ENCODE measurements at places on chromosomes 6 and 20.

DNA sequence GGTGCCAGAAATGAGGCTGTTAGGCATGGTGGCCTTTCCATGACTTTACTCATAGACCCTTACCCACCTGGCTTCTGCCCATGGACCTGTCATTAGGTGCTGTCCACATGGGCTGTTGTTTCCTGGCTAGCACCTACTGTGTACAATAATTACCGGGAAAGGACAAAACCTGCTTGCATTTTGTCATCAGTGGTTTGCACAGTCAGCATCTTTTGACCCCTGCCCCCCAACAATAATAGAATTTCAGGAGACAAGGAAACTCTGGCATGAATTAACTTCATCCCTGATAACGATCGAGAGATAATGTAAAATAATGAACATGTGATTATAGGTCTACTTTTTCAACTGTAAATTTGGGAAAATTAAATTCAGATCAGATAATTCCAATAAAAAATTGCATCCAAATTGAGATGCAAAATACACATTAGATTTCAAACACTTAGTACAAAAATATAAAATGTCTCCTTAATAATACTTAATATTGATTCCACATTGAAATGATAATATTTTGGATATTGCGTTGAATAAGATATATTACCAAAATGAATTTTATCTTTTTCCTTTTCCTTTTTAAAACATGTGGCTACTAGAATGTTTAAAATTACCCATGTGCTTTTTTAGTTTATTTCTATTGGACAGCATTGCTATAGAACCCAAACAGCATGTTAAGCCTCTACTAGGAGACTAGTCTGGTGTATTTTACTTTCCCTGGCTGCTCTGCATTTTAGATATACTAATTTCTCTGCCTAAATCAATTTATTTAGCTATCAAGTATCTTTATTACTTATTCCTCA lies 12.4 kb downstream of the ANKRD66 start:
- no peaks in the 10 kb centered on the region for H3K27me3 ChIP-seq
- H3K27ac ChIP-seq = no peak overlapping the region
- no peaks in the 10 kb centered on the region for H3K36me3 ChIP-seq
- H3K4me1 ChIP-seq = no peaks in the 10 kb centered on the region
- no peak overlapping the region for H3K4me3 ChIP-seq
- DNase-seq = no peak

DNA sequence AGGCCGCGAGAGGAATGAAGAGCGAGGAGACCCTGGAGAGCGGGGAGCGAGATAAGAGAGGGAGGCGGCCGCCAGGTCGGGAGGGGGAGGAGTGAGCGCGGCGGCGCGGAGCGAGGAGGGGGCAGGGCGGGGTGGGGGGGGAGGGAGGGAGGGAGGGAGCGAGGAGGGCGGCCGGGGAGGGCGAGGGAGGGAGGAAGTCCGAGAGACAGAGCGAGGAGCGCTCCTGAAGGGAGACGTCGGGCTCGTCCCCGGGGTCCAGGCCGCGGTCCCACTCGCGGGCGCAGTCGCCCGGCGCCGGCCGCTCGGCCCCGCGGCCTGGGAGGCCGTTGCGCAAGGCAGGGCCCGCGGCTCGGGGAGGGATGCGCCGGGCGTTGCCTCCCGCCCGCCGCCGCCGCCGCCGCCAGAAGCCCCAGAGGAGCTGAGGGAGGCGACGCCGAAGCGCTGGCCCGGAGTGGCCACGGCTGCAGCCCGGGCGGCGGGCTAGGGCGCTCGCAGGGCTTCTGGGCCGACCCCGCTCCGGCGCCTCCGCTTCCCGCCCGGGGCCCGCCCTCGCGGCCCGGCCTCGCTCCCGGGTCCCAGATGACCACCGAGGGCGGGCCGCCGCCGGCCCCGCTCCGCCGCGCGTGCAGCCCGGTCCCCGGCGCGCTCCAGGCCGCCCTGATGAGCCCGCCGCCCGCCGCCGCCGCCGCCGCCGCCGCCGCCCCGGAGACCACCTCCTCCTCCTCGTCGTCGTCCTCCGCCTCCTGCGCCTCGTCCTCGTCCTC lies at the start of gene FOXF2:
TSS of gene FOXF2 (plus strand) at position 208 of the 764 bp plus-strand sequence. CDS start at position 580, 372 bp downstream.
- H3K4me3 ChIP-seq = peak within 1 kb of the TSS; percentile 78
- H3K27me3 ChIP-seq = no peaks in the 10 kb centered on the region
- H3K36me3 ChIP-seq = no peaks in the 10 kb centered on the region

- H3K4me3 ChIP-seq = no peak overlapping the region
- H3K27ac ChIP-seq = no peak overlapping the region
- no peaks in the 10 kb centered on the region for H3K27me3 ChIP-seq
- no peaks in the 10 kb centered on the region for H3K36me3 ChIP-seq
- no peaks in the 10 kb centered on the region for H3K4me1 ChIP-seq
These were observed 60.0 kb downstream of the SYCP2 start for GRCh38 chr20:59873409-59873808.

DNA sequence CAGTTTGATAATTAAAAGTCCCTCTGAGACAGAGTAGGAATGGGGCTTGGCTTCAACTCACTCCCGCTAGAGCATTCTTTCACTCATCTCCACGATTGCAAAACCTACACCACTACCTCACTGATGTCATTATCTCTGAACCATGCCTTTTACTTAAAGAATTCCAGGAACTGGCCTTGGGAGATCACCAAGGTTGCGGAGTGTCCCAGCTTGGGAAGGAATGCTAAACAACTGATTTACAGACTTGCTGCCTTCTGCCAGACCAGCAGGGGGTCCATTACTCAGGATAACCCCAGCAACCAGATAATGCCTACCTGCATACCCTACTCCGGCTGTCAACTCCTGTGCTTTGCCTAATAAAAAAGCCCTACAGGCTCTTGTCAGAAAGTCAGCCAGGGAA lies 102.2 kb upstream of the RALGAPA2 start:
- no peaks in the 10 kb centered on the region for H3K36me3 ChIP-seq
- DNase-seq = no peak
- H3K27me3 ChIP-seq = no peaks in the 10 kb centered on the region
- H3K4me3 ChIP-seq = no peak overlapping the region

- no peaks in the 10 kb centered on the region for H3K27me3 ChIP-seq
- H3K4me1 ChIP-seq = no peaks in the 10 kb centered on the region
- no peak overlapping the region for H3K4me3 ChIP-seq
- no peak overlapping the region for H3K27ac ChIP-seq
- no peaks in the 10 kb centered on the region for H3K36me3 ChIP-seq
These were observed 480.5 kb upstream of the NOX3 start for GRCh38 chr6:155936127-155936526.

DNA sequence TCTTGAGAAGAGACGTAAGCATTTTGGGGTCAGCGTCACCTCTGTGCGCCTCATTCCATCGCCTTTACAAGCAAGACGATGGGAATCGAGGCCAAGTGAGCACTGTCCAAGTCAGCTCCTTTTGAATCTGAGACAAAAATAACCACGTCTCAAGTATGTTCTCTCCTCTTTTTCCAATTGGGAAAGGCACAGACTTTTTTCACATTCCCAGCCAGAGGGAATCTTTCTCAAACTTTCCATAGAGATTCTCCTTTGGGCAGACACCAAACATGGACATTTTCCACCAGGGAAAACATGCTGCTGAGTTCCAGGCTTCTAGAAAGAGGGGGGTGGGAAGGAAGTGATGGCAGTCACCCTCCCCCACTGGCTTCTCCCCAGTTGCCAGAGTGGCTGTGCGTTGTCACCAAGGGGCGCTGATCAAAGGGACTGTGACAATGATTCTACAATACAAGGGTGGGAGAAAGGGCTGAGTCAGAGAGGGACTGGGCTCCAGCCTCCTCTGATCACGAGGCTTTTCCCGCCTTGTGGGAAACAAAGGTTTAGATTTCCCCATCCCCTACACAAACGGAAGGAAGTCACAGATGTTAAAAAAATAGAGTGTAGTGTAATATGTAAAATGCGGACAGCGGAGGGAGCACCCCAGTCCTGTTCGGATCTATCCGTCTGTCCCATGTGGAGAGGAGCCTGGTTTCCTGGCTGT lies 281.9 kb upstream of the RNF24 start:
- H3K36me3 ChIP-seq = no peaks in the 10 kb centered on the region
- H3K27ac ChIP-seq = peak overlapping the region; percentile 87
- no peaks in the 10 kb centered on the region for H3K27me3 ChIP-seq

- peak overlapping the region; percentile 61 for H3K4me3 ChIP-seq
- peak; percentile 80 for DNase-seq
- no peak overlapping the region for H3K27ac ChIP-seq
- no peaks in the 10 kb centered on the region for H3K4me1 ChIP-seq
- peaks cover 29% of the 10 kb centered on the region for H3K27me3 ChIP-seq
These were observed 9.0 kb upstream of the GRM4 start for GRCh38 chr6:34154668-34155447.

- no peaks in the 10 kb centered on the region for H3K36me3 ChIP-seq
- H3K4me1 ChIP-seq = peaks cover 7% of the 10 kb centered on the region
- no peak overlapping the region for H3K27ac ChIP-seq
- no peak overlapping the region for H3K4me3 ChIP-seq
These were observed 27.9 kb downstream of the SDCBP2 start for GRCh38 chr20:1301031-1301529.

GRCh38 chr6:20582586-20583443 lies 48.6 kb downstream of the CDKAL1 start:
- no peaks in the 10 kb centered on the region for H3K36me3 ChIP-seq
- no peak overlapping the region for H3K27ac ChIP-seq
- DNase-seq = no peak
- no peaks in the 10 kb centered on the region for H3K27me3 ChIP-seq

- no peaks in the 10 kb centered on the region for H3K4me1 ChIP-seq
- DNase-seq = no peak
- H3K36me3 ChIP-seq = no peaks in the 10 kb centered on the region
- H3K4me3 ChIP-seq = no peak overlapping the region
- H3K27me3 ChIP-seq = no peaks in the 10 kb centered on the region
These were observed 163.0 kb downstream of the TBX18 start for GRCh38 chr6:84601366-84601765.

- H3K27me3 ChIP-seq = peaks cover 11% of the 10 kb centered on the region
- no peak for DNase-seq
These were observed 4.9 kb downstream of the PREX1 start for GRCh38 chr20:48822879-48823385.

DNA sequence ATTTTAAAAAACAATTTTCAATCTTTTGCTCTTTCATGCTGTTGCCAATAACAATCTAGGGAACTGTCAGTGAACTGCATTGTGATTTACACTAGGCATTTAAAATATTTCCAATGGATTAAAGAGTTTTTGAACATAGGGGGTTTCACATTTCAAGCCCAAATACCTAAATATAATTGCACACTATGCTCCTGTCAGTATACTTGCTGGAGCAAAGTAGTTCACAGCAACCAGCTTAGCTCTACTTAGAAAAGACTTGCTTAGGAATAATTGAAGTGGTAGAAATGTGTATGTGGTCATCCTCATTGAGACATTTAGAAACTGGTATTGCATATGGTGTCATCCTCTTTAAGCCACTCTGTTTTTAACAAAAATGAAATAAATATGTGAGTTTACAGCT lies 41.7 kb upstream of the REV3L start:
- H3K27ac ChIP-seq = no peak overlapping the region
- no peak for DNase-seq
- H3K27me3 ChIP-seq = no peaks in the 10 kb centered on the region
- no peaks in the 10 kb centered on the region for H3K4me1 ChIP-seq
- H3K4me3 ChIP-seq = no peak overlapping the region

GRCh38 chr6:148757944-148758480 lies 11.2 kb downstream of the UST start:
- H3K27me3 ChIP-seq = no peaks in the 10 kb centered on the region
- H3K27ac ChIP-seq = no peak overlapping the region
- no peaks in the 10 kb centered on the region for H3K36me3 ChIP-seq
- peaks cover 43% of the 10 kb centered on the region for H3K4me1 ChIP-seq

GRCh38 chr6:112037783-112038216 lies 16.1 kb upstream of the CCN6 start:
- H3K27ac ChIP-seq = peak overlapping the region; percentile 99
- no peaks in the 10 kb centered on the region for H3K27me3 ChIP-seq
- peak overlapping the region; percentile 41 for H3K4me3 ChIP-seq
- DNase-seq = peak; percentile 99
- no peaks in the 10 kb centered on the region for H3K36me3 ChIP-seq

DNA sequence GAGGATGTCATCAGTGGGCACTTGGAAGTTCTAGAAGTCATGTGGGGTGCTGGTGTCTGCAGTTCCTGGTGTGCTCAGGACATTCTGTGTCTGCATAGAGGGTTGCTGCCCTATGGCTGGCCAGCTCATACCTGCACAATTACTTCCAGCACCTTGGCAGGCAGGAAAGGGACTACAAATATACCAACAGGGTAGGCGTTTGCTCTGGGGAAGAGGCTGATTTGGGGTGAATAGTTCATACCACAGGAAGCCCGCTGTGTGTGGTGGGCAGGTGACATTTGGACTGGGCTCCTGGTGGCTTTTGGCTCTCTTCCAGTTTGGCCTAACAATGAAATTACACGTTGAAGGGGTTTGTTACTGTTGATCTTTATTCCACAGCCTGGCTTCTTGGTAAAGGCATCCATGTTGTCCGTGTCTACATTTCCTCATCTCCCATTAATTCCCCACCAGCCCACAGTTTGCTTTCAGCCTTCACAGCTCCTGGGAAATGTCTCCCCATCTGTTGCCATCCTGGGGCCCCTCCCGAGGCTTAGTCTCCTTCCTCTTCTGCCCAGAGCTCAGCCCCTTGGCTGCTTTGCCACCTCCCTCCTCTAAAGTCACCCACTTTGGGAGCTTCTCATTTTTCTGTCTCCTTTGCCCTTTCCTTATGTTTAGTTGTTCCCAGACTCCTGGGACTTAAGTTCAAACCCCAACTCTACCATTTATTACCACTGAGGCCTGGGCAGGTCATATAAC lies 88.1 kb downstream of the RSPH3 start:
- H3K4me1 ChIP-seq = no peaks in the 10 kb centered on the region
- no peaks in the 10 kb centered on the region for H3K36me3 ChIP-seq
- no peak overlapping the region for H3K4me3 ChIP-seq
- DNase-seq = no peak
- H3K27me3 ChIP-seq = no peaks in the 10 kb centered on the region

DNA sequence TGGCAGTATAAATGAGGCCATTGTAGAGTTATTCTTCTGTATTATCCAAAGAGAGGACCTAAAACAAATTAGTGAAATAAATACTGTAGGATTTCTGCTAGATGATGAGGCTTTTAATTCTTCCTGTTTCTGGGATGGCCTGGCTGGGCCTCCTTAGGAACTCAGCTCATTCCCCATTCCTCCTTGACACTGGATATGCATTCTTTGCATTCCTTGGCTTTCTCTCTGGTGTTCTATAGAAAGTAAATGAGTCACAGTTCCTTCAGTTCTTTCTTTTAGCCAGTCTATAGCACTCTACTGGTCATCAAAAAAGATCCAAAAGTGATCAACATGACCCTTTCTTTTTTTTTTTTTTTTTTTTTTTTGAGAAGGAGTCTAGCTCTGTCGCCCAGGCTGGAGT lies 8.6 kb downstream of the OR10C1 start:
- no peaks in the 10 kb centered on the region for H3K27me3 ChIP-seq
- no peak overlapping the region for H3K4me3 ChIP-seq
- H3K36me3 ChIP-seq = no peaks in the 10 kb centered on the region
- no peak overlapping the region for H3K27ac ChIP-seq
- DNase-seq = no peak

GRCh38 chr6:2939315-2940009 lies 31.9 kb downstream of the SERPINB6 start:
- no peak overlapping the region for H3K27ac ChIP-seq
- no peak for DNase-seq
- no peaks in the 10 kb centered on the region for H3K4me1 ChIP-seq
- peaks cover 3% of the 10 kb centered on the region for H3K27me3 ChIP-seq
- no peak overlapping the region for H3K4me3 ChIP-seq

Measured in GM23248 (cell line).